ENCODE measurements at places on chromosomes 11 and 22.

DNA sequence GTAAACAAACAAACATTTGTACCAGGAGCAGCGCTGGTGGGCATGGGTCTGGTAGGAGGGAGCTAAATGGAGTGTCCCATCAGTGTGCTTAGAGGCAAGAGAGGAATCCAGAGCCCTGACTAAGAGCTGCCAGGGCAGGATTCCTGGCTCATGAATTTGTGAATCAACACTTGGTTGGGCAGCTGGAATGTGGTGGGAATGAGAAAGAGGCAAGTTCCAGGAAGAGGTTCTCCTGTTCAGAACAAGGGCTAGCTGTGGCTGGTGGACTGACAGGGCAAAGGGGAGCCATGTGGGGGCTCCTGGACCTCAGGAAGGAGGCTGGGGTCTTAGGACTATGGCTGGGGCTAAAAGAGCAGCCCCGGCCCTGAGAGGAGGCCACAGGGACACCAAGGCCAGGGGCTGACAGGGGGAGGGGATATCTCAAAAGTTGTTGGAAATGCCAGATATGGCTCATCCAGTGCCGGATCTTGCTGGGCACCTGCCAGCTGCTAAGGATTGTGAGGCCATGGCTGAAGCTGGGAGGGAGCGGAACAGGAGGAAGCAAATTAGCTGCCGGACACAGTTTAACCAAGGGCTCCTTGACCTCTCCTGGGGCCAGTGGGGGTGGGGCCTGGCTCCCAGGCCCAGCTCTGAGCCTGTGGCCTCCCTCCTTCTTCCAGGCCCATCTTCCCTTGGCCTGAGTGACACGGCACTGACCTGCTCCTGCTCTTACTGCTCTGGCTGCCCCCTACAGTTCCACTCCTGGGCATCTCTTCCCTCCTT lies 14.6 kb upstream of the P2RY6 start:
- DNase-seq = no peak

DNA sequence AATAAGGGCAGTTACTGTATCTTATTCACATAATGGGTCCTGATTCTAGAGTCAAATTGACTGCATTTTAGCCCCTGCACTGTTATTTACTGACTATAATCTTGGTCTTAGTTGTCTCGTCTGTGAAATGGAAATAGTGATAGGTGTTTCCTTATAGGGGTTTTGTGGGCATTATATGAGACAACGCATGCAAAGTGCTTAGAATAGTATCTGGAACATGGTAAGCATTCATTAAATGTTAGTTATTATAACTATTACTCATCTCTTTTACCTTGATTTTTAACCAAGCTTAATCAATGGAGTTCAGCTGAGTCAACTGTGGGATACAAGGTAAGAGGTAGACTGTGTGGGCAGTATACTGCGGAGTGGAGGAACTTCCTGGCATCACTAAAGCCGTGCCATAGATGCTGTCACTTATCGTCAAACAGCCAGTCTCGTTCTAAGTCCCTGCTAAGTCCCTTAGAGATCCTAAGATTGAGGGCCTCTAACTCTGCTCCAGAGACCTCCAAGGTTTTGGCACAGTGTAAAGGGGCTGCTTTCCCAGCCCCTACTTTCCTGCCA lies 2.6 kb upstream of the ZC3H12C start:
- DNase-seq = no peak

GRCh38 chr11:1744891-1745700 lies 5.3 kb downstream of the IFITM10 start:
- no peak for DNase-seq

DNA sequence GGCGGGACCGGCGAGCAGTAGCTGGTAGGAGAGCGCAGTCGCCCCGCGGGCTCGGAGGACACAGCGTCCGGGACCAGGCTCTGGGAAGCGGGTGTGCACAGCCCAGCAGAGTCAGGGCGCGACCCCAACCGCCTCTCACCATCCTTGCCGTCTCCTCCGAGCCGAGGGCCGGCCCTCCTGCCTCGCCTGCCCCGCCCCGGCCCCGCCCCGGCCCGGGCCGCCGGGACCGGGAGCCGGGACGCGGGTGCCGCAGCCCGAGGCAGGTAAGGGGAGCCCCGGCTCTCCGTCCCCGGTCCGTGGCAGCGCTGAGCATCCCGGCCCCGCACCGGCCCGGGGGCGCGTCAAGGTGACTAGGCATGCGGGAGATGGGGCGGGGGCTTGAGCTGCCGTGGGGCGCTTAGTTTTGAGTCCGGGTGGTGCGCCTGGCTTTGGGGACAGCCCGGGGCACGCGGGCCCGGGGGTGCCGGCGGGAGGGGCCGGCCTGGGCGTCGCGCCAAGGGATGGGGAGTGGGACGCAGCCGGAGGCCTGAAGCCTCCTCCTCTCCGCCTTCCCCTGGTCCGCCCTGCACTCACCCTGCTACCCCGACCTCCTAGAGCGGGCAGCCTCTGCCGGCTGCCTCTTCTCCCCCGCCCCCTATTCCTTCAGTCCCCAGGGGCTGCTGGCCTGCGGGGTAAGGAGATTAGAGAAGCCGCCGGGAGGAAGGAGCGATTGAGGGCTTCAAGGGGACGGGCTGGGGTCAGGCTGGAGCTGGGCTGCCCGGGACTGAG lies at the start of gene ABCG4:
Gene ABCG4, plus strand, starts transcription at position 35 of the 768 bp plus-strand sequence. CDS start 914 bp downstream, outside the sequence.
- no peak for DNase-seq

- DNase-seq = no peak
Measured at GRCh38 chr11:70351646-70352045, 46.7 kb upstream of the CTTN start.

- no peak for DNase-seq
Measured at GRCh38 chr22:27617214-27617881, 184.2 kb downstream of the MN1 start.

Measured in activated CD4-positive, alpha-beta T cell treated with anti-CD3 and anti-CD28 coated beads, Interleukin-2, Interleukin-6, amounts not matched to agents 100 ng/mL and 50 ng/mL, durations not matched to agents 16 hours and 8 hours (primary cell).